T-helper 2 cell (primary cell): ENCODE measurements at places on chromosomes 3 and 15.

DNA sequence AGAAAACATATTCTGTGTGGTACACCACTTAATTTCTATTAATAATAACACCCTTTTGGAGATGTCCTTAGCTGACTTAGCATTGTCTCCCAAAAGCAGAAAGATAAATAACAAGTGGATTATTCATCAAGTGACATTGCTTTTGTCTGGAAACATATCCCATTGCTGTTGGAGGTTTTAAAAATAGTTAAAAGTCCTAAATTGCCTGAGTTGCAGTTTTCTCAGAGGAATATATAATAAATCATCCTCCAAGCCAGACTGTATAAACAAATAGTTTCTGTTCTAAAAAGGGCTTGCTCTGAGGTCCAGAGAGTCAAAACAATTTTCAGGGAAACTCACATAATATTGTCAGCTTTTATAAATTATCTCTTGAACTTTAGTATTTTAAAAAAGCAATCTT is 60.4 kb upstream of the CD96 start:
- no peak for DNase-seq

- no peak for DNase-seq
These were observed 201.1 kb upstream of the ARRDC4 start for GRCh38 chr15:97759363-97759762.

DNA sequence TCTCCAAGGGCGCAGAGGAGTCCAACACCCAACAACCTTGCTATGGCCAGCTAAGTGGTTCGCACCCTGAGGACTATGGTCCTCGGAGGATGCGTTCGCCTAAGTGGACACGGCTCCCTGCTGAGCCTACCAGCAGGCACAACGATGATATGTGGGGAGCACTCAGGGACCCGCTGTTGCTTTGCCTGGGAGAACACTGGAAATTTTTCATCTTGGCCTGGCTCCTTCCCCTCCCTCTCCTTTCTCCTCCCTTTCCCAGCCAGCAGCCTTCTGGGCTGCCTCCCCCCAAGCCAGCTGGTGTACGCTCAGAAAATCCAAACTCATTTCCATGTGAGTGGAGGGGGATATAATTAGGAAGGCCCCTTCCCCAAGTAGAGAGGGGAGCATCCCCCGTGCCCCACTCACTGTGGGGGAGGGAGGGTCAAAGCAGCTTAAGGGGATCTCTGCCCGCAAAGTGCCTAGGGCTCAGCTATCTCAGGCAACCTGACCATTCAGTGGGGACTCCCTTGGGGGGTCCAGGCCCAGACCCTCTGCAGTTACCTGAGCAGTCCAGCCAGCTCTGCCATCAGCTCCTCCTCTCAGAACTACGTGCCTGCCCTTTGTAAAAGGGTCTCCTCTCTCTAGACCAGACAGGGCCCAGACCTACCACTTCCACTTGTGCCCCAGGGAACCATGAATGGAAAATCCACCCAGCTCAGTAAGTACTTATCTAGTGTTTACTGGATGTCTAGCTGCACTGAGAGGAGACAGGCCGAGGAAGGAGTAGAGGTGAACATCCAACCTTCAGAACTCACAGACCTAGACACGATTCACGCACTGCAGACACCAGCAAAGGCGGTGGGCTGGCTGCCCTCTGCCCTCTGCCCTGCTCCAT is 742 bp upstream of the SEMA7A start:
- no peak for DNase-seq

DNA sequence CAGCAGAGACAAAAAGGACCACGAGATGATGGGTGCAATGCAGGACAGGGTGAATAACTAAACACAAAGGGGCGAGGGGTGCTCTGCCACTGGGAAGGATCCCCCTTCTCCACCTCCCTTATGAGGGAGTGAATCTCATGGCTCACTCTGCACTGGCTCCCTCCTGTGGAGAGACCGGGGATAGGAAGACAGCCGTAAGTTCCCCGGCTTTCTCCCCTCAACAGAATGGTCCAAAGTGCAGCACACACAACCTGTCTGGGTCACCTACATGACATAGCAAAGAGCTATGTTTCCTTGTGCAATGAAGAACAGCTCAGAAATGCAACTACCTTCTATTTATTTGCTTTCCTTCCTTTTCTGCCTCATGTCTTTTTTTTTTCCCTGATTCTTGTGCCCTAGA is 7.8 kb upstream of the ACSBG1 start:
- DNase-seq = no peak

DNA sequence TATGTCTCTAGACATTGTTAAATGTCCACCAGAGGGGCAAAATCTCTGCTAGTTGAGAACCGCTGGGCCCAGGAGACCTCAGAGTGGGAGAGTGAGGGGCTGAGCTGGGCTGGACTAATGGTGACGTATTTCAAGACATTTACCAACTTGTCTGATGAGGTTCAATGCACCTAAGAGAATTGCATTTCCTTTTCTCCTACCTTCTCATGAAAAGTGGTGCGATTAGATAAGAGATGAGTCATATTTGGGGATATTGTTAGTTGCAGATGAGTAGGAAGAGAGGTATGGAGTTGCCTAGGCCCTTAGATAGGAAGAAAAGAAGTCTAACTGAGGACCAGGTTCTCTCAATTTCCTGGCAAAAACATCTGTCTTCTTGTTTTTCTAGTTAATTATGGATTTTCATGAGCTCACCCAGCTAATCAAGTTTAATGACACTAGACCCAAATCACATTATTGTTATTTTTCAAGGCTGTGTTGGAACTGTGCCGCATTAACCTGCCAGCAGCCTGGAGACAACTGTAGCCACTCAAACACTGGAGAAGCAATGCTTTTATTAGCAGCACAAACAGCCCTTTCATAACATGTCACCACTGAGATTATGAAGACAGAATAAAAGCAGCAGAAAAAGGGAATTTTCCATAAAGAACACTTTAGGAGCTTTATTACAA is 144.2 kb downstream of the PDCD6IP start:
- DNase-seq = no peak

DNA sequence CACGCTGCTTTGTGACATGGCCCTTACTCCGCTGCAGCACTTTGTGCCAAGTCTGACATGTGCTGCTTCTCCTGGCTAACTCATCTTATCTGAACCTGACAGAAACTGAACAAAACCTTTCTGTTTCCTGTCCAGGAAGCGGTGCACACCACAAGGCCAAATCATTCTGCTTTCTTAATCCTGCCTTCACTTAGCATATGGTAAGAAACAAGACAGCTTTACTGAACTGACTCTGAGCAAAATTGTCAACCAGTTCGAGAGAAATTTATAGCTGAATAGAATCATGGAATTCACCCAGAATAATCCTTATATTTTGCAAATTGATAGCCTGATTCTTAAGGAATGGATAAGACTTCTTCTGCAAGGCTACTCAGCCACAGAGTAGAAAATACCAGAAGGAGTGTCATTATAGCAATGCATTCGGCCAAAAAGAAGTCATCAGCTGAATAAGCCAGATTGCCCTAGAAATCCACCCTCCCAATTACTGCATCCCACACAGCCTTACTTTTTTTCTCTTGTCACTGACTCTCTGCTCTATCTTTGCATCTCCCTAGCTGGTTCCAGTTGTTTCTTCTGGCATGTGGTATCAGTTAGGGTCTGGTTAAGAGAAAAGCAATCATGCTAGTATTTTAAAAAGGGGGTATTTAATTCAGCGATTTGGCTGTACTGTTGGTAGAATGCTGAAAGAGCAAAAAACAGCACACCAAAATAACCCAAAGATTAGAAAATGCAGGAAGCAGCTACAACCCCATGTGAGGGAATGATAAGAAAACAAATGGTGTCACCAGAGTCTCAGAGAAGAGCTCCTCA is 41.6 kb upstream of the STRIT1 start:
- DNase-seq = no peak

- no peak for DNase-seq
These were observed 8.0 kb downstream of the ZSCAN2 start for GRCh38 chr15:84608707-84609284.

GRCh38 chr15:39922462-39923092 is 2.5 kb upstream of the GPR176 start:
- DNase-seq = no peak

DNA sequence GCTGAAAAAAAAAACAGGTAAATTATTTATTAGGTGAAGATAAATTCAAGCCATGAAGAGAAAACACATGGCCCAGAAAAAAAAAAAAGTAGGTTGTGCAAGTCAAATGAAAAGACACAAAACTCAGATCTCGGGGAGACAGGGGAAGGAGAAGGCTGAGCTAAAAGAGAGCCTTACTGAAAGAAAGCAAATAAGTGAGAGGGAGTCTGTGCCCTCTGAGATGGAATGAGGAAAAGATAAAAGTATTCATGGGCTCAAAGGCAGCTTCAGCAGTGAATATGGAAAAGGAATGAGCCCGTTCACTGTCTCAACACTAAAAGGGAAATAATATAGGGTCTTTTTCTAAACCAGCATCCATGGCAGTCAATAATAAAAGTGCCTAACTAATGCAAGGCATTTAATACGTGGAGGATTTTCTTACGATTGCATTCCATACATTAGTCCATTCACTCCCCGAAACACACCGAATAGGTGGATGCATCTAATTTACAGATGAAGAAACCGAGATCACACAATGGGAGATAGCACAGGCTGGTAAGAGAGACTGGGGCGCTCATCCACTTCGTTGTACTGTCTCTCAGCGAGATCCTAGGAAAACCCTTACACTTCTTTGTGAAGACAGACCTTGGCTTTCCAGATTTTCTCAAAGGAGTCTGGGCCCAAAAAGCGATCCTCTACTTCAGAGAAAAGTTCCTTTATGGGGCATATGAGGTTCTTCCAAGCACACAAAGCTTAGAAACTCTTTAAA is 1.1 kb downstream of the TFDP2 start:
- DNase-seq = no peak

DNA sequence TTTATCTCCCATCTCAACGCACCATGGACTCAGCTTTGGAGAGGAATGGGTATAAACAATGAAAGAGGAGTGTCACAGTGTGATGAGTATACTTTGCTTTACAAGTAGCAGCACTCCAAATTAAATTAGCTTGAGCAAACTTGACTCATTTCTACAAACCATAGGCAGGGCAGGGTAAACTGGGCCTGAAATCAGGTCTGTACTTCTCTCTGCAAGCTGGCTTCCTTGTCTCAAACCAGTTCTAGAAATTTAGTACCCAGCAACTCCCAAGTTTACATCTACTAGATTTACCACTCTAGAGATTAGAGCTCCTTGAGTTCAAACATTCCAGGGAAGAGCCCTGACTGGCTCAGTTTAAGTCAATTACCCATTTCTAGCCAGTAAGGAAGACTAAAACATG is 37.4 kb upstream of the NEO1 start:
- DNase-seq = no peak

GRCh38 chr15:58419803-58420524 is 11.8 kb upstream of the LIPC start:
- DNase-seq = no peak

DNA sequence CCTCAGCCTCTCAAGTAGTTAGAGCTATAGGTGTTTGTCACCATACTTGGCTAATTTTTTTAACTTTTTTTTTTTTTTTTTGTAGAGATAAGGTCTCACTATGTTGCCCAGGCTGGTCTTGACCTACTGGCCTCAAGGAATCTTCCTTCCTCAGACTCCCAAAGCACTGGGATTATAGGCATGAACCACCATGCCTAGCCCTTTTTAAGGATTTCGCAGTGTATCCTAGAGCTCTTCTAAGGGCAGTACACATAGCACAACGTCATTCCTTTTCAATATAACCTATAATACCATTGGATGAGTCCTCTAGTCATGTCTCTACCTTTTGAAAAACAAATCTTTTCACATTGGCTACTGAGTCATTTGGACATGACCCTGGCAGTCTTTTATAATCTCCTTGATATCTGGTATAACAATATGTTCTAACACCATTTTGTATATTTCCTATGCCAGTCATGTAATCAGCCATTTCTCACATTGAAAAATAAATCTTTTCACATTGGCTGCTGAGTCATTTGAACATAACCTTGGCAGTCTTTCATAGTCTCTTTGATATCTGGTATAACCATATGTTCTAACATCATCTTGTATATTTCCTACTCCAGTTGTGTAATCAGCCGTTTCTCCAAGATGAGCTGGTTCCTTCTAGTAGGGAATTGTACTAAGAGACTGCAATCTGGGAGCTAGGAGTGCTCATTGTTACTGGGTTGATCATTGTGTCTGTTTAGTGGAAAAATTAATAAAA is 944.7 kb downstream of the MCTP2 start:
- no peak for DNase-seq

GRCh38 chr3:136068708-136069107 is 103.2 kb downstream of the PPP2R3A start:
- DNase-seq = no peak

DNA sequence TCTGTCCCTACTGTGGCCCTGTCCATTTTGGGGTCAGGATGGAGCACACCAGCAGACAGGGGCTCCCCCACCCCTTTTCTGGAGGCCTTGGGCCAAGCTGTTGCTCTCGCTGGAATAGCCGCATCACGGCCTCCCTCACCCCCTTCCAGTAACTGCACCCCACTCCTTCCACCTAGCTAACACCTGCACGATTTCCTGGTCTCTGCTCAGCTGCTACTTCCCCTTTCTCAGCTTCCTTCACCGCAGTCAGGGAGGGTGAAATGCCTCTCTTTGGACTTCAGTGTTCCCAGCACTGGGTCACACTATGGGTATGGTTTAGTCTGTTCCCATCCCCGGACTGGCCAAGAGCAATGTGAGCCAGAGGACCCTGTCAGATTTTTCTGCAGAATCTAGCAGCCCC is 400.2 kb downstream of the MCTP2 start:
- DNase-seq = no peak

- no peak for DNase-seq
These were observed 42.3 kb downstream of the ADCY5 start for GRCh38 chr3:123406598-123406997.

- no peak for DNase-seq
These were observed 4.9 kb upstream of the ALAS1 start for GRCh38 chr3:52193065-52193464.

GRCh38 chr3:9310043-9310442 is 52.8 kb upstream of the THUMPD3 start:
- no peak for DNase-seq

DNA sequence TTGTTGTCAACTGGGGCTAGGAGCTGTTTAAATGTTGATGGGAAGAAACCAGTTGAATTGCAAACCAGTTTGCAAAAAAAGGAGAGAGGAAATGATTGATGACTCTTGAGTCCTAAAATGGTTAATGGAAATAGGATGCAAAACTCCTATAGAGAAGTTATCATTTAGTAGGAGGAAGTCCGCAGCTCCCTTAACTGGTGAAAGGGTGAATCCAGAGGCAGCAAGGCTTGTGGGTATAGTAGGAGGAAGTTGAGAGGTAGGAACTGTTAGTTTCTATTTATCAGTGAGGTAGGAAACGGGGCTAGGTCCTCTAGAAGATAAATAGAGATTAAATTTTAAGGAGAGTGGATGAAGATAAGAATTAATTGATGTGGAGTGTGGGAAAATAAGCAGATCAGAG is 15.4 kb downstream of the IREB2 start:
- DNase-seq = no peak

GRCh38 chr15:71422530-71423259 is 307.4 kb downstream of the THSD4 start:
- no peak for DNase-seq

DNA sequence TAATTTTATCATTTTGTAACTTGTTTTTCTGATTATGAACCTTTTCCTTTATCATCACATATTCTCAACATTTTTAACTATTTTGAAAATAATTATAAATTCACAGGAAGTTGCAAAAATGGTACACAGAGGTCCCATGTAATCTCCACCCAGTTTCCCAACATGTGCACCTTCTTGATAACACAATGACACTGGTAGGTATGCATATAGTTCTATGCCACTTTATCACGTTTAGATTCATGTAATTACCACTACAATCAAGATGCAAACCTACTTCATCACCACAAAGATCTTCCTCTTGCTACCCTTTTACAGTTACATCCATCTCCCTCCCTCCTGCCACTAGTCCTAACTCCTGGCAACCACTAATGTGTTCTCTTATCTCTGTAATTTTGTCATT is 413.9 kb downstream of the SHQ1 start:
- DNase-seq = no peak

GRCh38 chr3:30948426-30948825 is 54.0 kb upstream of the GADL1 start:
- DNase-seq = no peak
